Pulmonary artery endothelial cell (primary cell): ENCODE measurements at places on chromosomes 1 and 21.

DNA sequence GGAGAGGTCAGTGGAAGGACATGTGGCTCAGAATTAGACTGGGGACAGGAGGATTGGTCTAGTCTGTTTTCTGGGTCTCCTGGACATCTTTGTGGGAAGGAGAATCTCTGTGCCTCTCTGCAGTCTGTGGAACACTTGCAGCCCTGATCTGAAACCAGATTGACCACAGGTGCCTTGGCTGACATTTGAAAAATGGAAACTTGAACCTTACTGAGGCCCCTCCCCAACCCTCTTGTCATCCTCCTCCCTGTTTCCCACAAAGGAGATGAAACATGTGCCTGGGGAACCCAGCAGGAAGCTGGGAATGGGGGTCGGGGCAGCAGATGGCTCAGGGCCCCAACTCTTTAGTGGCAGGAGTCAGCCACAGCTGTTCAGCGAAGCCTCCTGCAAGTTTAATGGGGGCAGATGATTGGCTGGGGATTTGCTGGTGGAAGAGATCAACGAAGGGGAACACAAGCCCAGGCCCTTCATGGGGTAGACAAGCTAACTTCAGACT, 18.1 kb downstream of the VASH2 start:
- DNase-seq, result no peak

- peak; percentile 63 for DNase-seq
Measured at GRCh38 chr1:8343464-8344001, 25.6 kb downstream of the SLC45A1 start.

- no peak for DNase-seq
Measured at GRCh38 chr1:182054698-182055326, 6.7 kb downstream of the ZNF648 start.

GRCh38 chr21:43643193-43643592, 16.1 kb downstream of the HSF2BP start:
- DNase-seq, result no peak

- peak; percentile 76 for DNase-seq
Measured at GRCh38 chr1:78286686-78287085, 204.1 kb upstream of the PTGFR start.

GRCh38 chr1:175073061-175073460, 5.4 kb downstream of the TNN start:
- DNase-seq, result no peak

GRCh38 chr21:33127154-33127867, 57.4 kb downstream of the OLIG1 start:
- peak; percentile 19 for DNase-seq

- DNase-seq, result no peak
Measured at GRCh38 chr21:40143822-40144525, 276.7 kb downstream of the PCP4 start.

DNA sequence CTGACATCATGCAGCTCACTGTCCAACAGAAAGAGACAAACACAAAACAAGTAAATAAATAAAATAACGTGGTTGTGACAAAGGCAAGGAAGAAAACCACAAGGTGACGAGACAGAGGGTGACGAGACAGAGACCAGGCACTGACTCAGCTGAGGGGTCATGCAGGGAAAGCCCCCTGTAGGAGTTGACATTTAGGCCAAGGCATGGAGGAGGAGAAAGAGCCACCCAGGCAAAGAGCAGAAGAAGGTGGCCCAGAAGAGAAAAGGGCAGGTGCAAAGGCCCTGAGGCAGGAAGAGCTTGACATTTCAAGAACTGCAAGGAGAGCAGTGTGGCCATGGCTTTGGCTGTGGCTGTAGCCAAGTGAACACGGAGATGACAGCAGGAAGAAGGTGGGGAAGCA, 65.1 kb upstream of the ID3 start:
- no peak for DNase-seq

- DNase-seq, result no peak
Measured at GRCh38 chr1:180952657-180953013, 39.9 kb downstream of the KIAA1614 start.

DNA sequence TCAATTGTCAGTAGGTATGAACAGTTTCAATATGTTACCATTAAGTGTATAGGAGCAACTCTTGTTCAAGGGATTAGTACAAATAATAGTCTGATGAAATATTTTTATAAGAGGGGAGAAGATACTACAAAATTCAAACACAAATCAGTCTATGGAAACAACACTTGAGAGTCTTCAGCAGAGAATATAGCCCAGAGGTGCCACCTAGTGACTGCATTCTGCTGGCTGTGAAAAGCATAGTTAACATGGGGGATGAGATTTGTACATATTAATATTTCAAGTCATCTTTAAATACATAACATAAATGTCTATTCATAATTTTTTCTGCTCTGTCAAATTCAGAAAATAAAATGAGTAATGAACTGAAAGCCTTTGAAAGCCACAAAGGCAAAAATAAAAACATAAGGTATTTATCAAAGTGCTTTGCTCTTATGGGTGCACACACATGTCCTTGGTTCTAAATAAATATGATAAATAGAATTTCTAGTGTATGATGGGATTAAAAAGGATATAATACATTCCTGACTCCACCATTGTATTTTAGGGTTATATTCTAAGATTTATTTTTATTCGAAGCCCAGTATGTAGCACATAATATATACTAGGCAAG, 440.9 kb upstream of the ZRANB2 start:
- DNase-seq, result peak; percentile 10

DNA sequence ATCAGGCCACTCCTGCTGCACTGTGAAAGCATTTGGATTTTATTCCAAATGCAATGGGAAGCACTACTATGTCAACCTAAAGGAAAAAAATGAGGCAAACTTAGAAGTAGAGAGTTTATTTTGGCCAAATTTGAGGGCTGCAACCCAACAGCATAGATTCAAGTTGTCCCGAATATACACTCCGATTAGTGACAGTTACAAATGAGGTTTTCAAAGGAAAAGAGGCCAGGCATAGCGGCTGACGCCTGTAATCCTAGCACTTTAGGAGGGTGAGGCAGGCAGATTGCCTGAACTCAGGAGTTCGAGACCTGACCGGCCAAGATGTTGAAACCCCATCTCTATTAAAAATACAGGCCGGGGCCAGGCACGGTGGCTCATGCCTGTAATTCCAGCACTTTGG, 78.9 kb upstream of the PUM1 start:
- DNase-seq, result no peak

DNA sequence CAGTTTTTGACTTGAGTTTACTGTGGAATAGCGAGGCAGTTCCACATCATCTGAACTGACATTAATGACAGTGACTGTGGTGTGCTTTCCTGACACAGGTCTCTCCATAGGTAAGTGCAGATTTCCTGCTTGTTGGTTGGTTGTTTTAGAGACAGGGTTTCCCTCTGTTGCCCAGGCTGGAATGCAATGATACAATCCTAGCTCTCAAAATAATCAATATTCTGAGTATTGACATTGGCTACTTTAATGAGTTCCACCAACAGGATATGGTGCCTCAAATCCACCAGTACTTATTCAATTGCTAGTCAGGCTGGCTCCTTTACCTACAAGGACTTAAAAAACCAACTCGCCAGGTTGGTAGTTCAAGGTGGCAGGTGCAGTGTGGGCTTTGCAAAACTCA, 63.8 kb downstream of the CLSTN1 start:
- no peak for DNase-seq

- DNase-seq, result no peak
Measured at GRCh38 chr1:17847111-17847510, 92.0 kb downstream of the ACTL8 start.

DNA sequence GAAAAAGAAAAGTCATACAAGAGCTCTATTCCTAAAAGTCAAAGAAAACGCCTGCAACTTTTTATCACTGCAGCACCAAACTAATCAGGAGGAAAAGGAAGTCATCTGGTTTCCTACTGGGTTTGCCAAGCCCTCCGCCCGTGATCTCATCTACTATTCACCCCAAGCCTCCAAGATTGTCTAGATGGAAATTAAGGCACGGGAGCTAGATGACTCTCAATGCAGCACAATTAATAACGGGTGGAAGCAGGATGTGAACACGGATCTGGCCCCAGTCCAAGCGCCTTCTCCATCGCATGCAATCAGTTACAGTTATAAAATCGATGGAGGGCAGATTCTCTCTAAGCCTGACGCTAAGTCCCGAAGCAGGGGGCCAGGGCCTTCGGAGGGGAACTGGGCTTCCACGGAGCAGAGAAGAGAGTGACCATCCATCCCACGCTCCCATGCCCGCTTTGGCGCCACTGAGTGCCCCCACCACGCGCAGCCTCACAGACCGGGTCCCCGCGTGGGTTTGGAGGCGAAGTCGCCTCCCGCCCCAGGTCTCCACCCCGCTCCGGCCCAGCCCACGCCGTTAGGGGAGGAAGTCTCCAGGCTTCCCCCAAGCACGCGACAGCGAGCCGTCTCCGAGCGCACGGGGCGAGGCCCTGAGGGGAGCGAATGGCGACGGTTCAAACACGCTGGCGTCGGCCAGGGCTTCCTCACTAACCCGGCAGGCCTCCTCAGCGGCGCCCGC, 1.8 kb downstream of the HSF2BP start:
- DNase-seq, result peak; percentile 88

GRCh38 chr1:33060579-33061083, 20.3 kb upstream of the AZIN2 start:
- peak; percentile 24 for DNase-seq

DNA sequence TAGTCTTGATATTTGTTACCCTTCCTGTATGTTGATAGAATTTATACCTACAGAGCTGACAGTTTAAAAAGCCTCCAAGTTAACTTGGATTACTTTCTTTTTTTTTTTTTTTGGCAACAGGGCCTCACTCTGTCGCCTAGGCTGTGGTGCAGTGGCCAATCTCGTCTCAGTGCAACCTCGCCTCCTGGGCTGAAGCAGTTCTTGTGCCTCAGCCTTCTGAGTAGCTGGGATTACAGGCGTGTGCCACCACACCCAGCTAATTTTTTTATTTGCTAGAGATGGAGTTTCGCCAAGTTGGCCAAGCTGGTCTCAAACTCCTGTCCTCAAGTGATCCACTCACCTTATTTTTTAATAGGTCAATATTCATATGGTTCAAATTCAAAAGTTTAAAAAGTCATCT, 32.7 kb downstream of the WDTC1 start:
- no peak for DNase-seq

DNA sequence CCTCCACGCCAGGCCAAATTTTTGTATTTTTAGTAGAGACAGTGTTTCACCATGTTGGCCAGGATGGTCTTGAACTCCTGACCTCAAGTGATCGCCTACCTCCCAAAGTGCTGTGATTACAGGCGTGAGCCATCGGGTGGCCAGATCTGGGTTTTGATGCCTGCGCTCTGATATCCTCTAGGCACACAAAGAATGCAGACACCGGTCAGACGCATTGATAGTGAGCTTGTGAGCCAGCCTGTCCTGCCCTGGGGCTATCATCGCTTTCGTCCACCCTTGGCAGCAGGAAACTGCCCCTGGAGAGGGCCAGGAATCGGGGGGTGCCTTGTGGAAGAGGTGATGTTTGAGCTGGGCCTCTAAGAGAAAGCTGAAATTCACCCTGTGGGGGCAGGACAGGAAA, 4.0 kb downstream of the FBLIM1 start:
- DNase-seq, result no peak

DNA sequence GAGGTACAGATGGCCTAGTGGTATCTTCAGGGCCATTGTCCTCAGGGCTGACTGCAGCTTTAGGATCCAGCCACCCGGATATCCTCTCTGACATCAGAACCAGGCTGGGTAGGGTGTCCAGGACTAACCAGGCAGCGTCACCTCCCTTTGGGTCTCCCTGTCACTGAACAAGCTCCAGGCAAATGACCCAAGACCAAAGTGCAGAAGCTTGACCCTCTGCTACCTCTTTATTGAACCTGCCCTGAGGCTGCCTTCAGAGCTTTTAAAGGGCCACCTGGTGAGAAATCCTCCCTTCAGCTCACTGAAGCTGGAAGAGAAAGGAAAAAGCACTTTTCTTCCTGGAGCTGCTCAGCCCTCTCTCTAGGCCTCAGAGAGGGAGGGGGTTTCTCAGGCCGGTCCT, 79.1 kb upstream of the VAMP3 start:
- DNase-seq, result no peak

DNA sequence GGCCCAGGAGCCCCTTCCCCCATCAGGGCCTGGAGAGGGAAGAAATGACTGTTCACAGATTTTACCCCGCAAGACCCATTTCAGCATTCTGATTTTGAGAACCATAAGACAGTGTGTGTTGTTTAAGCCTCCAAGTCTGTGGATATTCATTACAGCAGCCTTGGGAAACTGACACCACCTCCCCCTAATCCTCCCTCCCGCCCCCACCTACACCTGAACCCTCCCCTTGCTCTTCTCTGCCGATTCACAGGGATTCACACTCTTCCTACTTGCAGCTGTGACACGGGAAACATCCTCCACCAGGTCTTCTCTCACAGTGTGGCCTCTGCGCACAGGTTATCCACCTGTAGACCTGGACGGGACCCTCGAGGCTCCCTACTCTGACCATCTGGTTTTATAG, 50.1 kb downstream of the RIPK4 start:
- DNase-seq, result no peak

GRCh38 chr21:41576013-41576615, 68.2 kb upstream of the TMPRSS2 start:
- no peak for DNase-seq

- DNase-seq, result no peak
Measured at GRCh38 chr1:98331243-98331642, 330.3 kb upstream of the SNX7 start.

DNA sequence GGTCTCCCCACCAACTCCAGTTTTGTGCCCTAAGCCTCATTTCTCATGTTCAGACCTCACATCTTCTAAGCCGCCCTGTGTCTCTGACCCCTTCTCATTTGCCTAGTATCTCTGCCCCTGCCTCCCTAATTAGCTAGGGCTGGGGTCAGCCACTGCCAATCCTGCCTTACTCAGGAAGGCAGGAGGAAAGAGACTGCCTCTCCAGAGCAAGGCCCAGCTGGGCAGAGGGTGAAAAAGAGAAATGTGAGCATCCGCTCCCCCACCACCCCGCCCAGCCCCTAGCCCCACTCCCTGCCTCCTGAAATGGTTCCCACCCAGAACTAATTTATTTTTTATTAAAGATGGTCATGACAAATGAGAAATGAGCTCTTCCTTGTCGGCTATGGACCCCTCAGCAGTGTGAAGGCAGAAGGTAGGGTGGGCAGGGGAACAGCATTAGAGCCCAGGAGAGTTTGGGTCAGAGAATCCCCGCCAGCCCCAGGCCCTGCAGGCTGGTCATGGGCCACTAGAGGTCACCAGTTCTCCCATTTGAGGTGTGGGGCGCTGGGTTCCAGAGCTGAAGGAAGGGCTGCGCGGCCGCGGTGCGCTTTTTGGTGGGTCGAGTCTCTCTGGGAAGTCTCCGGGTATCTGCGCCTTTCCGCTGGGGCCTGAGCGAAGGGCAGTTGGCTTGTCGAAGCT, 11.5 kb downstream of the ADAMTSL4 start:
- no peak for DNase-seq
